ENCODE measurements at places on chromosomes 11 and 22.

- DNase-seq = no peak
Measured at GRCh38 chr11:66619080-66619554, 2.7 kb downstream of the RBM14 start.

DNA sequence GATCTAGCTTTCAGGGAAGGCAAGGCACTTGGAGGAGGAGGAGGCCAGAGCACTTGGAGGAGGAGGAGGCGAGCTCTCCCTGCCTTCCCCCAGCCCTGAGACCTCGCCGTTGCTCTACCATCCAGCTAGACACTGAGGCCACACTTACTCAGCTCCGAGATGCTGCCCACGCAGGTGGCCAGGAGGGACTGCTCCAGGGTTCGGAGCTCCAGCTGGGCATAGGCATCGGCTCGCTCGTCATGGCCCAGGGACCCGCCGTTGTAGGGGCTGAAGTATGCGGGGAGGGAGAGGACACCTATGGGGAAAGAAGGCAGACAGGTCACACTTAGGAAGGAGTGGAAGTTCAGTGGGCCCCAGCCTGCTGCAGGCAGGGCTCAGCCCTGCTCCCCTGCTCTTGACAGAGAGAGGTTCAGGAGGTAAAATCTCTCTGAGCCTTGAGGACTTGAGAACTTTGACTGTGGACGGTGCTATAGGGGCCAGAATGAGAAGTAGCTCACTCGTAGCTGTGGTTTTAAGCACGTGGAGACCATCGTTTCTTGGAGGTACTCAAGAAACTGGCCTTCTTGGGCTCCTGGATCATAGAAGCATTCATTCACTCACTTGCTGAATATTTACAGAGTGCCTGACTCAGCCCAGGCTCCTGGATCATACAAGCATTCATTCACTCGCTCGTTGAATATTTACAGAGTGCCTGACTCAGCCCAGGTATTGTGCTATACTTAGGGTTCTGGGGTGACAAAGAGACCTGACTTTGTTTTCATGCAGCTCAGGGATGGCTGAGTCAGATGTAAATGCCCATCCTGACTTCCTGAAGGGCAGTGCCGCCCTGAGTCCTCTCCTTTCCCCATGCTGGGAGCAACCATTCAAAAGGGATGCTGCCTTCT, 99.2 kb downstream of the NAT10 start:
- DNase-seq = no peak

- DNase-seq = no peak
Measured at GRCh38 chr11:85902353-85902752, 47.2 kb downstream of the CCDC83 start.

GRCh38 chr11:117189941-117190544, 9.1 kb upstream of the TAGLN start:
- DNase-seq = no peak

- DNase-seq = no peak
Measured at GRCh38 chr11:61603667-61604066, 22.8 kb upstream of the SYT7 start.

DNA sequence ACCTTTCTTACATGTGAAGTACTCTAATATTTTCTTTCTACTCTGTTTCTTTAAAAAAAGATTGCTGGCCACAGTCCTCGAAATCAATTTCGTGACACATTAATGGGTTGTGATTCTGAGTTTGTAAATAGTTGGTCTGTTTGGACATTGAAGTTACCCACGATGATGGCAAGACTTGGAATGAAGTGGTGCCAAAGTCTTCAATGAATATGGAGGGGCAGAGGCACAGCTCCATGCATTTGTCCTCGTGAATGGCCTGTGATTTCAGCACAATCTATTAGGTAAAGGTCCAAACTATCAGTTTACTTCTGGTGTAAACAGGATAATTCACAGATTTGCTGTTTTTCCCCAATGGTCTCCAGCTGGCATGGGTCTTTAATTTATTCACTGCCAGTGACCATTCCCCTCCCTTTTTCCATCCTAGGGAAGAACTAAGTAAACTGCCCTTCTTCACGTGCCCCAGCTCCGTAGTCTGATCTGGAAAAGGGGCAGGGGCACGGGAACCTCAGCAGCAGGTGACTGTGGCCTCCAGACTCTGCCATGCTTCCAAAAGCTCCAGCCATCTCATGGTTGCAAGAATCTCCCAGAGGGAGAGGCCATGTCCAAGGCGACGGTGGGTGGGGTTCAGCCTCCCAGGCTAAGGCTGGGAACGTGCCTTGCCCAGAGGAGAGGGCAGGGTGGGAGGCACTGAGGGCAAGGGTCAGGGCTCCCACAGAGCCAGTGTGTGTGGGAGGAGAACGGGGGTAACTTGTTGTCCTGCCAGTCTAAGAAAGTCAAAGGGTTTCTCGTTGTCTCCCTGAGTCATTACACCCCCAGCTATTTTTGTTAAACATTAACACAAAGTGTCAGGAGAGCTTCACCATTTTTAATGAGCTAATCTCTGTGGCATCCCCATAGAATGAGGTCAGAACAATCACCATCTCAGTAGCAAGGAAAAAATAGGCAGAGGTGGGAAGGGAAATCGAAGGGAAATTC, 16.9 kb upstream of the PEX26 start:
- no peak for DNase-seq

- no peak for DNase-seq
Measured at GRCh38 chr11:63775191-63775590, 6.6 kb upstream of the ZFTA start.

GRCh38 chr11:74299015-74299414, 12.4 kb downstream of the P4HA3 start:
- DNase-seq = no peak

DNA sequence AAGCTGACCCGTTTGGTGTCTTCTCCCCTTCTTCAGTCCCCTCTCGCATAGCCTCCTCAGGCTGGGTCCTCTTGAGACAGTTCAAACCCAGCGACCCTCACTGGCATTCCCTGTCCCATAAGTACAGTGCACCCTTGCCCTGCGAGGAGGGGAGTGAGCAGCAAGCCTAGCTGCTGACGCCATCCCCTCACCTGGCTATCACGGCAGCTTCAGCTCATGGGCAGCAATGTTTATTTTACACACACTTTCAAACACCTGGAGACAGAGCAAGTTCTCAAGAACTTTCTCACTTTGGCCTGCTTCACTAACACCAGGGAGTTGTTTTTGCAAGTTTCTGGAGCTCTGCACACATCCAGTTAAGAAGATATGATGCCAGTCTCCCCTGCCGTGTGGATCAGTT, 189.6 kb upstream of the E2F8 start:
- no peak for DNase-seq

DNA sequence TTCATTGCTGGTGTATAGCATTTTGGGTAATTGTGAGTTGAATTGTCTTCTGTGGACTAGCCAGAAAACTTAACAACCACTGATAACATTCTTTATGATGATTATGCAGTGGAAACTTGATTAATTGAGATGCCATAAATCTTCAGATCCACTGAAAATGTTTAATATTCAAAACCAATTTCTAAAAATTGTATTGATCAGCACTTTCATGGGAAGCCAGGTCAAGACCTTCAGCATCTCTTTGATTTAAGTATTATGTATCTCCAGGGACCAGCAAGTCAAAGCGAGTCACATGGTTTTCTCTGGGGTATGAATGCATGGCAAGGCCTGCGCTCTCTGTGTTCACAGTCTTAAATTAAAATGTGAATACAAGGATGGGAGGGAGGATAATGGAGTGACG, 596.9 kb downstream of the OPCML start:
- DNase-seq = no peak

- no peak for DNase-seq
Measured at GRCh38 chr11:92451063-92451462, 226.4 kb downstream of the FAT3 start.

DNA sequence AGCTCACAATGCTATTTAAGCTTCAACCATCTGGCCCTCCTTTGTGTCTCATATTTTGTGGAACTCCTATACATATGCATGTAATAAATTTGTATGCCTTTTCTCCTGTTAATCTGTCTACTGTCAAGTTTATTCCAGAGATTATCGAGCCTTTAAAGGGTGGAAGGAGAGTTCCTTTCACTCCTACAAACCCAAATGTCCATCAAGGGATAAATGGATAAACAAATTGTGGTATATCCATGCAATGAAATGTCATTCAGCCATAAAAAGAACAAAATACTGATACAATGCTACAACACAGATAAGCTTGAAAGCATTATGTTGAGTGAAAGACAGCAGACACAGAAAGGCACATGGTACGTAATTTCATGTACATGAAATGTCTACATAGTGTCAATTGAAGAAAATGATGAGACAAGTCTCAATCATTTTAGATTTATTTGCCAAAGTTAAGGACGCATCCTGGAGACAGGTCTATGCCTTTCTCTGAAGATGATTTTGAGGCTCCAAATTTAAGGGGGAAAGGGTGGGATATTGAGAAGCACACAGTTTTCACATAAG, 17.7 kb upstream of the FEZ1 start:
- DNase-seq = no peak

- DNase-seq = no peak
Measured at GRCh38 chr11:65060913-65061408, 2.6 kb upstream of the NAALADL1 start.

- no peak for DNase-seq
Measured at GRCh38 chr11:130003717-130004001, 1.0 kb upstream of the PRDM10 start.

- DNase-seq = no peak
Measured at GRCh38 chr11:10397226-10397987, 57.7 kb upstream of the AMPD3 start.

DNA sequence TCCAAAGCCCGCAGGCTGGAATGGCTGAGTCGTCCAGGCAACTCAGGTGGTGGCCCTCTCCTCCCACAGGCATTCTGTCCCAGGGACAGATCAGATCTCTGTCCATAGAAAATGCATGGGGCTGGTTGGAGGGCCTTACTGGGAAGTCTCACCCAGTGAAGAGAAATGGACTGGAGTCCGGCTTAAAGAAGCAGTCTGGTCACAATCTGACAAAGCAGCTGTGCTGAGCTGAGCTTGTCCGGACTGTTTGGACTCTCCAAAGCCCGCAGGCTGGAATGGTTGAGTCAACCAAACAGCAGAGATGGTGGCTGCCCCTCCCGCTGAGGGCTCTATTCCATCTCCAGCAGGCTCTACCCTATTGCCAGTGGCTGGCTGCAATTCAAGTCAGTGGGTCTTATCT, 14.4 kb upstream of the DEPDC7 start:
- no peak for DNase-seq

GRCh38 chr11:115556984-115557383, 52.8 kb upstream of the CADM1 start:
- DNase-seq = no peak

GRCh38 chr11:69298267-69299022, 4.5 kb downstream of the MYEOV start:
- no peak for DNase-seq

DNA sequence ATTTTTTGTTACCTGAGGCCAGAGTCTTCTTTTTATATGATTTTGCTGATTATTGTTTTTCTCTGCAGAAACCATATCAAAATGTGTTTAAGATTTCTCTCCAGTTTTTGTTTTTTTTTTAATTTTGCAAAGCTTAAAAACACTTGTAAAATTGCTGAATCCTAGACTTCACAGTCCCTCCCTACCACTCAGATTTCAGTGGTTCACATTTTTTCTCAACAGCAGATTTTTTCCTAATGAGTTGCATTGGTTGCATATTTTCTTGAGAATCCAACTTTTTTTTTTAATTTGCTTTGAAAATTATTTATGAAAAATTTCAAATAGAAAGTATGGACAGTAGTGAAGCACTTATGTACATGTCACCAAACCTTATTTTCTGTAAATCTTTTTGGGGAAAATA, 5.8 kb downstream of the ARL14EP start:
- no peak for DNase-seq

DNA sequence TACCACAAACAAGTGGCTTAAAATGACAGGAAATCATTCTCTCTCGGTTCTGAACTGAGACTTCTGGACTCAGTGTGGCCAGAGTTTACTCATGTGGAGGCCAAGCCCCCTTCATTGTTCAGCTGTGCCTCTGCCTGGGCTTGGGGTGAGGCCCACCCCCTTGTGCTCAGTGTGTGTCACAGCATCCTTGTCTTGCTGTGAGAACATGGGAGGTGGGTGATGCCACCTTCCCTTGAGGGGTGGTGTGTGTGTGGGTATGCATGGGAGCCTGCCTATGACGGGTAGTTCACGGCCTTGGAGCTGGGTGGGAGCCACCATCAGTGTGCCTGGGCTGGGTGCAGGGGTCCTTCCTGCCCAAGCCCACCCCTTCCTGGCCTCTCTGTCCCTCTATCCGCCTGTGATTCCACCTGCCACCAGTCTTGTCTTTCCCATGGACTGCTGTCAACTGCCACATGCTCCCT, 101.7 kb downstream of the MORC2 start:
- peak; percentile 22 for DNase-seq

- peak; percentile 76 for DNase-seq
Measured at GRCh38 chr11:135075740-135076139, 663.7 kb upstream of the B3GAT1 start.

GRCh38 chr11:46279126-46280099, 2.0 kb downstream of the CREB3L1 start:
- no peak for DNase-seq

- DNase-seq = no peak
Measured at GRCh38 chr22:27409299-27409698, 392.3 kb downstream of the MN1 start.
